K562 (cell line): ENCODE measurements at places on chromosomes 2 and 18.

GRCh38 chr18:907115-907884, 2.6 kb downstream of the ADCYAP1 start:
- DNase-seq, result no peak

GRCh38 chr2:8515864-8516533, 165.9 kb upstream of the ID2 start:
- DNase-seq, result no peak

- no peak for DNase-seq
Observed at GRCh38 chr2:233705911-233706506, 6.7 kb upstream of the UGT1A5 start.

- no peak for DNase-seq
Observed at GRCh38 chr18:51134721-51135120, 62.8 kb downstream of the MEX3C start.

DNA sequence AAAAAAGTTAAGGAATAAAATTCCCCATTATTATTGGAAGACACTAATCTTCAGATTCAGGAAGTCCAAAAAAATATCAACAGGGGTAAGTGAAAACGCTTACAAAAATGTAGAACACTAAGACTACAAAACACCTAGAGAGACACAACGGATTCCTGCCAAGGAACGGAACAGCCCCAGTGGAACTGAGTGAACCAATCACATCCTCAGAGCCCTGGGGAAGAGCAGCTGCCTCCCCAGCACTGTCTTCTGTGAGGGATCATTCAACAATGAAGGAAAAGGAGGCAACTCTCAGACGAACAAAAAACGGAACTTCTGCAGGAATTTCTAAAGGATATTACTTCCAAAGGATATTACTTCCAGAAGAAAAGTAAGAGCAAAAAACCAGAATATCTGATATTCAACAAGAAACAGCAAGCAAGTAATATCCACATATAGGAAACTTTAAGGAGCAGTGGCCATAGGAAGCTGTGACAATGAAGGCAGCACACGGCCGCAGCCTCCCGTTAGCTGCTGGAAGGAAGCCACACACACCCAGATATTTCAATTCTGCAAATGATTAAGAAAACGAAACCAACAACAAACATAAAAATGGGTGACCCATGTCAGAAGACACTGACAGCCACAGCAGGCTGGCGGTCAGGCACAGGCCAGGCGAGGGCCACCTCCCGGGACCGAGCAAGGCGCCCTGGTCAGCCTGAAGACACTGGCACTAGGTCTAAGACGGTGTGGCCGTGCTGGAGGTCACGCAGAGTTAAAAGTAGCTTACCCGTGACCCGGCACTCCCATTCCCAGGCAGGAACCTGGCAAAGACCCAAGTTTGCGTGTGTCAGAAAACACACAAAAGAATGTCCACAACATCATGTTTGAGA, 81.8 kb downstream of the HDAC4 start:
- peak; percentile 51 for DNase-seq

DNA sequence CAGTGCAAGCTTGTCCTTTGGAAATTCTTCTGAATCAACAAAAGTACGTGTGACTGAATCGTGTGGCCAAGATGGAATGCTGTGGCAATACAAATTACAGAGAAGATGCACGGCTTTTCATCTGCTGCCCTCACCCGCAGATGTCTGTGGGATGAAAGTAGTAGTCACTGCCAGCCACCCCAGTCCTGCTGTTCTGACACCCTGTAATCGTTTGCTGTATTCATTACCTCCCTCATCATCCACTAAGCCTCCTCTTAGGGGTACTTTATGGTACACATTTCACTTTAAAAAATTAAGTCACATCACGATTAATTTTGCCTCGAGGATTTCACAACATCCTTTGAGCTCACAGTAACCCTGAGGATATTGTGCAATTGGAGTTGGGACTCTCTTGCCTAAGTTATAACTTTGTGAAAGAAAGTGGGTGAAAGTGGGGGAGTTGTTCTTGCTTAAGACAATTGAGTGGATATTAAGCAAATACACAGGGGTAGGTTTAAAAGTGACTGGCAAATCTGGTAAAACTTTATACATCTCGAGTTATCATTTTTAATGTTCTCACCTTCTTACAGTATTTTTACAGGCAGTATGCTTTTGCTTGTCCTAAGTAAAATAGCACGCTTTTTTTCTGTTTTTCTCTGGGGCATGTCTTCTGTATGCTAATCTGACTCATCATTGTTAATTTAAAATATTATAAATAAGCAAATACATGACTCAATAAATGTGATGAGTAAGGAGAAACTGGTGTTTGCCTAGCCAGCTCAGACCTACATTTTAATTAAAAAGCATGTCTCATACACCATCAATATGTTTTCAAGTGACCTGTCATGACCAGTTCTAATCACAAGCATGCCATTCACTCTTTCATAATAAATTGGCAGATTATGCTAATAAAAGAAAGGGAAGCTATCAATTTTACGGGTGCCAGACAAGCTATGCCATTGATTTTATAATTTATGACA, 680.9 kb downstream of the IRS1 start:
- DNase-seq, result no peak

GRCh38 chr2:5315041-5315440, 377.1 kb upstream of the SOX11 start:
- no peak for DNase-seq

GRCh38 chr2:125581557-125581956, 1074.4 kb upstream of the GYPC start:
- DNase-seq, result no peak

GRCh38 chr2:44273596-44273995, 1.7 kb upstream of the SLC3A1 start:
- no peak for DNase-seq

GRCh38 chr18:72375618-72376017, 168.5 kb downstream of the CBLN2 start:
- DNase-seq, result no peak

- no peak for DNase-seq
Observed at GRCh38 chr2:163734881-163735684, 725 bp downstream of the FIGN start.

- DNase-seq, result peak; percentile 3
Observed at GRCh38 chr2:210072922-210073509, 70.6 kb downstream of the RPE start.

DNA sequence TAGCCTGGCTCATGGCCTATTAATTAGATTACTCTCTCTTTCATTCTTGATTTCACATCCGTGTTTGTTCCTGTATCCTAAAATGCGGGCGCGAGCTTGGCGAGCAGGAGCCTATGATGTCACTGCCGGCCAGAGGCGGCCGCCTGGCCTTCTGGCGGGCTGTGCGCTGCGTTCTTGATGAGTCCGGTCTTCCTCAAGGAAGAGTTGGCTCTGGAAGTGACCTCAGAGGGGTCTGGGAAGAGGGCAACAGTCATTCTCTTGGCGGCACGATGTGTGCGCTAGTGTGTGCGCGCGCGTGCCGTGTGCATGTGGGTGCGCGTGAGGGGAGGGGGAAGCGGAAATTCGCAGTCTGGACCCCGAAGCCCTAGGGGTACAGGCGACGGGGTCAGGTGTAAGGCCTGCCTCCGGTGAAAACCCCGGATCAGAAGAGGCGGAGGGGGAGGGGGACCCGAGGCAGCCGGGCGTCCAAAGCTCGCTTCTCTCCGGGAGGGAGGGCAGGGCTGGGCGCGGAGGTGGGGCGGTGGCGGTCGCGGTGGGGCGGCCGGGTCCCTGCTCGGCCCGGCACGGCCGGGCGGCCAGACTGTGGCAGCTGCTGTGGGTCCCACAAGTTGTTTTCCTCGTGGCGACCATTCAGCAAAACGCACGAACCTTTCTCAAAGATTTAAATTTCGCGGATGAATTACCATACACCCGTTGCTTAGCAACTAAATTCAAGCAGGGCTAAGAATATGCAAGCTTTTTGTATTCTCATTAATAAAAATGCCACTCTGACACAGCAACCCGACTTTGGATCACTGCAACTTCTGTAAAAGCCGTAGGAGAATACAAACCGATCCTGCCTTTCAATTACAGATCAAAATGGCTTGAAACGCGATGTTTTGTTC, 8.4 kb downstream of the POU3F3 start:
- DNase-seq, result no peak
